Chondrocyte (in vitro differentiated cells): ENCODE measurements at places on chromosomes 16 and 17. TPM values are rescaled to one million over a fixed set of nuclear protein-coding genes. Genes with fewer than 3 reads are reported as not detected.
A peak's percentile ranks its signal among the peaks of the same experiment; 100 is the strongest.

The TPSD1 gene
- not detected in 3 replicates for total RNA-seq

The TBC1D3E gene
- total RNA-seq = not detected in 3 replicates

The ENPP7 gene
- total RNA-seq = not detected in 3 replicates

The CD68 gene
- total RNA-seq = 1.2 to 3.3 TPM (median 2.6 TPM) in 3 replicates

The KCNJ18 gene
- not detected in 3 replicates for total RNA-seq

DNA sequence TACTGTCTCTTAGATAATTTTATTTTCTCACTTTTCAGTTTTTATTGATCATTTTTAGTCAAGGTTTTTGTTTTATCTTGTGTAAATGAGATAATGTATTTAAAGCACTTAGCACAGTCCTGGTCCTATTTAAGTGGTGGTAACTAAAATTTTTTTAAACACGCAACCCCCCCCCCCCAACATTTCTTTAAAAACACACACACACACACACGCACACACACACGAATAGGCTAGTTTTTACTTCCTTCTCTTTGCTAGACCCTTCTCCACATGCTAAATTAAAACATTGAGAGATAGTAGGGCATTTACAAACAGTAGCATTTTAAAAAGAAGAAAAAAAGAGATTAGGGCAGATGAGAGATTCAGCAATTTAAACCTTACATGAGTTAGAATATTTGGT, 5.0 kb downstream of the NFATC3 start:
- no peak overlapping the region for H3K4me3 ChIP-seq
- no peaks in the 10 kb centered on the region for H3K27me3 ChIP-seq
- no peaks in the 10 kb centered on the region for H3K36me3 ChIP-seq
- no peak for DNase-seq
- peaks cover 66% of the 10 kb centered on the region for H3K4me1 ChIP-seq

DNA sequence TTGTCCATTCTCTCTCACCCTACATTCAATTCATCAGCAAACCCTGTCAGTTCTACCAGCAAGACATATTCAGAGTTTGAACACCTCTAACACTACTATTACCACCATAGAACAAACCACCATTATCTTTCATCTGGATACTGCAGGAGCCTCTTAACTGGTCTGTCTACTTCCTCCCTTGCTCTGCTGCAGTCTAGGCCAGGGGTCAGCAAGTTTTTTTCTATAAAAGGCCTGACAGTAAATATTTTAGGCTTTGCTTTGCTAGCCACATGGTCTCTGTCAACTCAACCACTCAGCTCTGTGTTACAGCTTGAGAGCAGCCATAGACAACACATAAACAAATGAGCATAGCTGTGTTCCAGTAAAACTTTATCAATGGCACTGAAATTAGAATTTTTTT, 13.8 kb downstream of the KCTD19 start:
- peaks cover 20% of the 10 kb centered on the region for H3K4me1 ChIP-seq
- no peaks in the 10 kb centered on the region for H3K36me3 ChIP-seq
- no peak overlapping the region for H3K4me3 ChIP-seq
- H3K27me3 ChIP-seq = no peaks in the 10 kb centered on the region
- DNase-seq = no peak

GRCh38 chr17:41962768-41963434, 3.7 kb upstream of the CNP start:
- H3K4me3 ChIP-seq = no peak overlapping the region
- H3K27me3 ChIP-seq = no peaks in the 10 kb centered on the region
- H3K36me3 ChIP-seq = peaks cover 2% of the 10 kb centered on the region
- no peak overlapping the region for H3K27ac ChIP-seq
- H3K4me1 ChIP-seq = peaks cover 36% of the 10 kb centered on the region

DNA sequence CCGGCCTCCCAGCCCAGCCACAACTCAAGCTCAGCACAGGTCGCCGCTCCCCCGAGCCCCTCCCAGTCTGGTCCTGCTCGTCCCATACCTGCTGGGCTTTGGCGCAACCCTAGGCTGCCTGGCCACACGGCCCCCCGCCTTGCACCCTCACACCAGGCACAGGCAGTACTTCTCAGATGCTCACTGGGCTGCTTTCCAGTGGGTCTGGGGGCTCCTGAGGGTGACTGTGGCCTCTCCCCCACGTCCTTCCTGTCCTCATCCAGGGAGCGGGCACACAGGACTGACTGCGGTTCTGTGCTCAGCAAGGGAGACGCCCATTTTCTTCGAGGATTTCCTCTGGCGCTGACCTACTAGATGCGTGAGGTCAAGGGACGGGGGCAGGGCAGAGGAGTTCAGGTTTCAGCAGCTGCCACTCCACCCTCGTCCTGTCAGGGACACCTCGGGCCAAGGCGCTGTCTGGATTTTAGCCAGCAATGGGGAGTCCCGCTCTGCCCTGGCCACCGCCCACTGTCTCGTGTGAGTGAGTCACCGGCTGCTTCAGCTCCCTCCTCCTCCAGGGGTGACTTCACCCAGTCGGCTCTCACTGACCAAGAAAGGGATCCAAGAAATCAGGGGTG, 115.8 kb downstream of the NPIPB11 start:
- H3K4me1 ChIP-seq = peaks cover 57% of the 10 kb centered on the region
- DNase-seq = no peak
- H3K27ac ChIP-seq = peak overlapping the region; percentile 86

GRCh38 chr17:81000334-81000630, 8.6 kb downstream of the CHMP6 start:
- H3K27me3 ChIP-seq = peaks cover 26% of the 10 kb centered on the region
- no peak overlapping the region for H3K4me3 ChIP-seq
- no peak for DNase-seq
- no peak overlapping the region for H3K27ac ChIP-seq
- H3K36me3 ChIP-seq = peaks cover 18% of the 10 kb centered on the region
- peaks cover 17% of the 10 kb centered on the region for H3K4me1 ChIP-seq

DNA sequence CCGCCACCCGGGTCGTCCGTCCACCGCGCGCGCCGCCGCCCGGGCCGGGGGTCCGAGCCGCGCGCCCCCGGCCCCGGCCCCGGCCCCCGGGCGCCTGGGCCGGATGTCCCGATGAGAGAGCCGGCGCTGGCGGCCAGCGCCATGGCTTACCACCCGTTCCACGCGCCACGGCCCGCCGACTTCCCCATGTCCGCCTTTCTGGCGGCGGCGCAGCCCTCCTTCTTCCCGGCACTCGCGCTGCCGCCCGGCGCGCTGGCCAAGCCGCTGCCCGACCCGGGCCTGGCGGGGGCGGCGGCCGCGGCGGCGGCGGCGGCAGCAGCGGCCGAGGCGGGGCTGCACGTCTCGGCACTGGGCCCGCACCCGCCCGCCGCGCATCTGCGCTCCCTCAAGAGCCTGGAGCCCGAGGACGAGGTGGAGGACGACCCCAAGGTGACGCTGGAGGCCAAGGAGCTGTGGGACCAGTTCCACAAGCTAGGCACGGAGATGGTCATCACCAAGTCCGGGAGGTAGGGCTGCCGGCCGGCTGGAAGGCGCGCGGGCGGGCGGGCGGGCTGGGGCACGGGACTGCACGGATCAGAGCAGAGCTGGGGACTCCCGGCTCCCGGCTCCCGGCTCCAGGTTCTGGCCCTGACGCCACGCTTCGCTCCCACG, 548 bp downstream of the TBX2 start:
- peaks cover 8% of the 10 kb centered on the region for H3K27me3 ChIP-seq
- H3K27ac ChIP-seq = peak overlapping the region; percentile 83
- peak overlapping the region; percentile 78 for H3K4me3 ChIP-seq
- H3K36me3 ChIP-seq = peaks cover 6% of the 10 kb centered on the region

- DNase-seq = no peak
- peaks cover 1% of the 10 kb centered on the region for H3K36me3 ChIP-seq
- peaks cover 55% of the 10 kb centered on the region for H3K27me3 ChIP-seq
- H3K27ac ChIP-seq = no peak overlapping the region
- H3K4me1 ChIP-seq = no peaks in the 10 kb centered on the region
Observed at GRCh38 chr17:39889200-39889599, 21.2 kb downstream of the ZPBP2 start.

DNA sequence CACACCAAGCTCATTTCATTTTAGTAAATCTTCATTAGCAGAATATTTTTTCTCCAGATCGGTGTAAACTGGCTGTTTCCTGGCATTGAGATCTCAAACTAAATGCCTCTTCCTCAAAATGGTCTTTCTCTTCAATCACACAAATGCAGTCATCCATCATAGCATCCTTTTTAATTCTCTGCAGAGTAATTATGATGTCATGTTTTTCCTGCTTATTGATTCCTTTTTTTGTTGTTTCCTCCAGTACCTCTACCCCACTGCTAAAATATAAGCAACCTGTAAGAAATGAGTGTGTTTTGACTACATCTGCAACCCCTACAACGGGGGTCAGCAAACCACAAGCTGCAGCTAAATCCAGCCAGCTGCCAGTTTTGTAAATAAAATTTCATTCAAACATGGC, 65.6 kb upstream of the TOM1L1 start:
- peaks cover 1% of the 10 kb centered on the region for H3K27me3 ChIP-seq
- H3K36me3 ChIP-seq = no peaks in the 10 kb centered on the region
- no peaks in the 10 kb centered on the region for H3K4me1 ChIP-seq
- no peak overlapping the region for H3K27ac ChIP-seq

GRCh38 chr17:10744501-10745000, 14.7 kb upstream of the TMEM220 start:
- no peak overlapping the region for H3K4me3 ChIP-seq
- no peak for DNase-seq
- peaks cover 6% of the 10 kb centered on the region for H3K4me1 ChIP-seq
- peaks cover 10% of the 10 kb centered on the region for H3K27me3 ChIP-seq
- H3K36me3 ChIP-seq = no peaks in the 10 kb centered on the region
- no peak overlapping the region for H3K27ac ChIP-seq

GRCh38 chr17:53765609-53766008, 57.1 kb upstream of the KIF2B start:
- H3K4me3 ChIP-seq = no peak overlapping the region
- no peaks in the 10 kb centered on the region for H3K36me3 ChIP-seq
- H3K27ac ChIP-seq = no peak overlapping the region
- H3K4me1 ChIP-seq = no peaks in the 10 kb centered on the region
- H3K27me3 ChIP-seq = no peaks in the 10 kb centered on the region

DNA sequence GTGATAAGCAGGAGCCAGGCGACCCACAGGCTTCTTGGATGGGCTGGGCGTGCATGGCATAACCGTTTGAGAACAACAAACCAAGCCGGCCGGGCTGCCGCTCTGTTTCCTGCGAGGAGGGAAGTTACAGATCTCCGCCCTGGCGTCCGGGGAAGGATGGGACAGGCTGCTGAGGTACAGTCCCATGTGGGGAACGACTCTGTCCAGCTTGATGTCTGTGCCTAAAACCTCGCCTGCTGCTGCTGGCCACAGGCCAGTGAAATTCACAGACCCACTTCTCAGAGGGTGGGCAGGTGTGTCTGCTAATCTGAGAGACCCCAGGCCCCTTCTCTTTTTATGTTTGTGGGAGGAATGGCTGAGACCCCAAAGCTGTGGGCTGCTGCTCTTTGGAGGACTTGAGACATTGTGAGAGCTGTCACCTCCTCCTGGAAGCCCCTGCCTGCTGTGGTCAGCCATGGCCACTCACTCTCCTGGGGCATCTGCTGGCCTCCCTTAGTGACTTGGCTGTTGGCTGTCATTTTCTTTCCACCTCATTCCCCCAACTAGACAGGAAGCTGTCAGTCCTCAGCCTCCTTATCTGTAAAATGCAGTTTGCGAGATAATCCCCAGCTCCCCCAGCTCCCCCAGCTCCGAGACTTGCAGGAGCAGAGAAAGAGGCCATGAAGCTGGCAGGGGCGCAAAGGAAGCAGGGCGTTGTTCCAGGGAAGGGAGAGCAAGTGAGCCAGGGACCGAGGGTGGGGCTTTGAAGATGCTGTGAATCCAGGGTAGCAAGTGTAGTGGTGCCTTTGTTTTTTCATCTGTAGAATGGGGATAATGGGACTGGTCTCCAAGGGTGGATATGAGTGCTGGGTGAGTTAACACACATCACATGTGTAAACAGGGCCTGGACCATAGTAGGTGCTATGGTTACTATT, 51.0 kb downstream of the CMIP start:
- no peaks in the 10 kb centered on the region for H3K27me3 ChIP-seq
- peaks cover 4% of the 10 kb centered on the region for H3K36me3 ChIP-seq
- no peak for DNase-seq
- H3K27ac ChIP-seq = no peak overlapping the region
- H3K4me3 ChIP-seq = no peak overlapping the region
- H3K4me1 ChIP-seq = peaks cover 30% of the 10 kb centered on the region
